CD4-positive, CD25-positive, alpha-beta regulatory T cell (primary cell): ENCODE measurements at places on chromosomes 2 and 18. TPM values are rescaled to one million over a fixed set of nuclear protein-coding genes. Genes with fewer than 3 reads are reported as not detected.

SLC38A11 gene
- polyA plus RNA-seq = not detected

RAD51AP2 gene
- not detected for polyA plus RNA-seq

MC5R gene
- not detected for polyA plus RNA-seq

SLC11A1 gene
- polyA plus RNA-seq = 0.47 TPM

IGFBP5 gene
- polyA plus RNA-seq = not detected

GRCh38 chr2:118473846-118474540 lies 373.5 kb downstream of the EN1 start:
- no peak for DNase-seq

DNA sequence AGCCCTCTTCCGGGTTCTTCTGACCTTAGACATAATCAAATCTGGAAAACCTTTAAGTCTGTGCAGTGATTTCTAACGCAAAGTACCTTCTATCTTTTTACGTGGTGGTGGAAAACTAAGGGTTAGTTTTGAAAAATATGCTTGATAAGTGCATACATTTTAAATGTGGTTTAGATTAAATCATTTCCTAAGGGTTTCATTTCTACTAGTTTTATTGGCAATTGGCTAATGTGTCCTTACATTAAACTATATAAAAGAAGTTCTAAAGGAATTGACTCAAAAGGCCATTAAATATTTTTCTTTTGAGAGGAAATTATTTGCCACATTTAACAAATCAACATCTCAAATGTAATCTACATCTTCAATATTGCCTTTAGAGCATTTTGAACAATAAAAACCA lies 268.3 kb upstream of the THUMPD2 start:
- DNase-seq = no peak

GRCh38 chr18:10008006-10008647 lies 94.3 kb downstream of the VAPA start:
- DNase-seq = no peak

- no peak for DNase-seq
These were observed 94.3 kb downstream of the ASAP2 start for GRCh38 chr2:9300829-9301453.

GRCh38 chr2:39741871-39742270 lies 37.2 kb downstream of the THUMPD2 start:
- DNase-seq = no peak

- DNase-seq = no peak
These were observed 47.9 kb downstream of the EFR3B start for GRCh38 chr2:25089605-25090315.

DNA sequence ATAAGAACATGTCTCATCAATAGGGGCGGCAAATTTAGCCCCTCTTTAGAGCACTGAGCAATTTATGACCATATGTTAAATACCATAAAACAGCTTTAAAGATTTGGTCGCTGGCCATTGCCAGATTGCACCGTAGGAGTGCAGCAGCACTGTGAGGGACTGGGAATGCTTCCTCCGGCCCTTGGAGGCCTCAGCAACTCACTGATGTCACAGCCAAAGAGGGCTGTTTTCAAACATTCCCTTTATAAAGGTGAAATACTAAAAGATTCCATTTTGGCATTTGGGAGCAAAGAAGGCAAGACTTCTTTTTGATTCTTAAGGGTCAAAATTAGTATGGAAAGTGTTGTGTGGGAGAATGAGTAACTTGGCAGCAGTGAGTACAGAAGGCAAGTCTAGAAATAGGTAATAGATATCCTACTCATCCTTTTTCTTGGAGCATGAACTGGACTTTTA lies 63.7 kb downstream of the BABAM2 start:
- no peak for DNase-seq
